Fibroblast of skin of left quadriceps (primary cell): ENCODE measurements at places on chromosomes 1 and 21.

GRCh38 chr1:104018922-104019674 is 269.4 kb downstream of the AMY1C start:
- no peak for DNase-seq

- no peak for DNase-seq
Measured at GRCh38 chr1:172453153-172453545, 9.3 kb upstream of the PIGC start.

DNA sequence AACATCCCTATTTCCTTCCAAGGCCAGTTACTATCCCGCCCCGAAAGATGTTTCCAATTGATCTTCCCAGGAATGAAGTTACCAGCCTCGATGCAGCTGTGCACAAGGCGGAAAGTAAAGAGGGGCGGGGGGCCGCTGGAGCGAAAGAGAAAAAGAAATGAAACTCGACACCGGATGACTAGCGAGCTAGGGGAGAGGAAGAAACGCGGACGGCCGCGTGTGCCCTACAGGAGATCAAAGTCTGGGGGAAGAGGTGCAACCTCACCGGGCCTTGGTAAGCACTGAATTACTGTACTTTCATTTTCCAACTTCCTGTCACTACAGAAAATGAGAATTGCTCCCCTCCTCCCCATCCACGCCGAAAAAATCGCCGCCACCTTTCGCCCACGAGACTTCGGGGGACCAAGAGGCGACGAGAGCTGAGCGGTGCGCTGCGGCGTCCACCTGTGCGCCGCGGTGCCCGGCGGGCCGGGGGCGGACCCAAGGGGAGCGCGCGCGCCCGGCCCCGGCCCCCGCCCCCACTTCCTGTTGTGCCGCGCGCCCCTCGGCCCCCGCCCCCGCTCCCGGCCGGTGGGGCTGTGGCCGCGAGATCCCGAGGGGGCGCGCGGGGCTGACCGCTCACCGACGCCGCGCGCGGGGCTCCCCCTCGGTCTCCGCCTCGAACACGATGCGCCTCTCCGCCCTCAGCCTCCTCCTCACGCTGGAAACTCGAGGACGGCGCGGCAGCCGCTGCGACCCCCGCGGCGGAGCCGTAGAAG is 622 bp downstream of the ELK4 start:
- DNase-seq = peak; percentile 54

GRCh38 chr1:233897325-233898162 is 6.9 kb upstream of the SLC35F3 start:
- no peak for DNase-seq

DNA sequence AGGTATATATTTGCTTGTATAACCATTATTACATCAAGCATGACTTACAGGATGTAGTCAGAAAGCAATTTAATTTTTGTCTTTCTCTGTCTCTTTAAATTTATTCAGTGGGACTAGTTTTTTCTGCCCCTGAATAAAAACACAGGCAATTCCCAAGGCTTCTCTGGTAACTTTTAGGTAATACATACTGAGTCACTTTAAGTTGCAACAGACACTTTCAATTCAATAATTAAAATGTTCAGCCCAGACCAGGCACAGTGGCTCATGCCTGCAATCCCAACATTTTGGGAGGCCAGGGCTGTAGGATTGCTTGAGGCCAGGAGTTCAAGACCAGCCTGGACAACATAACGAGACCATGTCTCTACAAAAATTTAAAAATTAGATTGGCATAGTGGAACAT is 12.3 kb downstream of the SLC44A3 start:
- DNase-seq = no peak

- no peak for DNase-seq
Measured at GRCh38 chr1:19443326-19443725, 42.0 kb downstream of the CAPZB start.

- no peak for DNase-seq
Measured at GRCh38 chr1:1761504-1762376, 16.5 kb downstream of the NADK start.

DNA sequence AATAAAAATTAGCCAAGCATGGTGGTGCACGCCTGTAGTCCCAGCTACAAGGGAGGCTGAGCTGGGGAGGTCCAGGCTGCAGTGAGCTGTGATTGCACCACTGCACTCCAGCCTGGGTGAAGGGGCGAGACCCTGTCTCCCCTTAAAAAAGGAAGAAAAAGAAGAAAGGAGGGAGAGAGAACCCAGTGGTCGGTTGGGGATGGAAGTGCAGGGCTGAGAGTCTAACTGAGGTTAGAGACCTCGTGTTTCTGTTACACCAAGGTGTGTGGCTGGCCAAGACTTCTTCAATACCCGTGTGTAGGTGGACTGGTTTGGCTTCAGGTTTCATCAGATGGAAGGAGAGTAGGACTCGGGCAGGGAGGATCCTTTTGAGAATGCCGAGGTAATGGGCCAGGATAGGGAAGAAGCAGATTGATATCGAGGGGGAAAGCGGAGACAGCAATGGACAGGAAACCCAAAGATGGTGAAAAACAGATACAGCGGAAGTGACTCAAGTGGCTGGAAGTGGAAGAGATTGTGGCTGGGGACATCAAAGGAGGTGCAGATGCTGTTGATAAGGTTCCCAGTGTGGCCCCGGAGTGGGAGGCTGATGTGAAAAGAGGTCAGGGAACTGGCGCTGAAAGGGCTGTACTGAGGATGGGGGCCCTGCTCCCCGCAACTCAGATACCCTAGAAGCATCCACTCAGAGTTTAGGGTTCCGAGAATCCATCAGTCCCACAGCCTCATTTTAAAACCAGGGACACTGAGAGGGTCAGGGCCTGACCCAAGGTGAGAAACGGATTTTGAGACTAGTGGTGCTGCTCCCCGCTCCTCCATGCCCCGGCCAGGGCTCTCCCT is 681 bp upstream of the UBXN10 start:
- no peak for DNase-seq

DNA sequence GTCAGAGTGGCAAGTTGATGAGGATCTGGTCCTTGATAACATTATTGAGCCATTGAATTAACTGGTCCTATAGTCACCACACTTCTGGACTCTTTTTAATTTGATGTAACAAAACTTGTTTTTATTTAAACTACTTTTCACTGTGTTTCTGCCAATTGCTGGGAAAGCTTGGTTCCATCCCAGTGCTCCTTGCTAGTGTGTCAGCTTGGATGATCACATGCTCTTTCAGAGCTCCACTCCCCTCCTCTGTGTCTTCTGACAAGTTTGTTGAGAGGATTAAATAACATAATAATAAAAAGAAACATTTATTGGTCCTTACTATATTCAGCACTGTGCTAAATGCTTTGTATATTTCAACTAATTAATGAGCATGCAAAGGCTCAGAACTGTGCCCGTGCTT is 448.5 kb upstream of the B3GALT2 start:
- DNase-seq = no peak

GRCh38 chr1:26019641-26020315 is 1.8 kb upstream of the EXTL1 start:
- no peak for DNase-seq

GRCh38 chr1:180931529-180931928 is 18.8 kb downstream of the KIAA1614 start:
- DNase-seq = no peak

- no peak for DNase-seq
Measured at GRCh38 chr1:15304708-15305467, 57.9 kb downstream of the FHAD1 start.

- DNase-seq = no peak
Measured at GRCh38 chr1:229411434-229412055, 22.3 kb downstream of the ACTA1 start.

DNA sequence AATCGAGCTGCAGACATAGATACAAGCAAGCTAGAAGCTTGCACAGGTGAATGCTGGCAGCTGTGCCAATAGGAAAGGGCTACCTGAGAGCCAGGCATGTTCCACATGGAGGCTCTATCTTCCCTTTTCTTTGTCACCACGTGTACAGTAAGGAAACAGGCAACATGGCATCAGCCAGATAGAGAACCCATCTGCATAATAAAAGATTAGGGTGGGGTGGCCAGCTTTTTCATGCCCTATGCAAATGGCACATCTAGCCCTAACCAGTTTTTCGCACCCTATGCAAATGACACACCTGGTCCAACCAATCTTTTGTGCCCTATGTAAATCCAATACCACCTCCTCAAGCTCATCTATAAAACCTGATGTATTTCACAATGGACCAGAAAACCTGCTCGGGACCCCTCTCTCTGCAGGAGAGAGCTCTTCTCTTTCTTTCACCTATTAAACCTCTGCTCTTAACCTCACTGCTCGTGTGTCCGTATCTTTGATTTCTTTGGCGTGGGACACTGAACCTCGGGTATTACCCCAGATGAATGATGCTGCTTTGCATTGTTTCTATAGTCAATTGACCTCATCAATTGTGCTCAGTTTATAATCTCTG is 93.9 kb downstream of the SLC30A10 start:
- no peak for DNase-seq

DNA sequence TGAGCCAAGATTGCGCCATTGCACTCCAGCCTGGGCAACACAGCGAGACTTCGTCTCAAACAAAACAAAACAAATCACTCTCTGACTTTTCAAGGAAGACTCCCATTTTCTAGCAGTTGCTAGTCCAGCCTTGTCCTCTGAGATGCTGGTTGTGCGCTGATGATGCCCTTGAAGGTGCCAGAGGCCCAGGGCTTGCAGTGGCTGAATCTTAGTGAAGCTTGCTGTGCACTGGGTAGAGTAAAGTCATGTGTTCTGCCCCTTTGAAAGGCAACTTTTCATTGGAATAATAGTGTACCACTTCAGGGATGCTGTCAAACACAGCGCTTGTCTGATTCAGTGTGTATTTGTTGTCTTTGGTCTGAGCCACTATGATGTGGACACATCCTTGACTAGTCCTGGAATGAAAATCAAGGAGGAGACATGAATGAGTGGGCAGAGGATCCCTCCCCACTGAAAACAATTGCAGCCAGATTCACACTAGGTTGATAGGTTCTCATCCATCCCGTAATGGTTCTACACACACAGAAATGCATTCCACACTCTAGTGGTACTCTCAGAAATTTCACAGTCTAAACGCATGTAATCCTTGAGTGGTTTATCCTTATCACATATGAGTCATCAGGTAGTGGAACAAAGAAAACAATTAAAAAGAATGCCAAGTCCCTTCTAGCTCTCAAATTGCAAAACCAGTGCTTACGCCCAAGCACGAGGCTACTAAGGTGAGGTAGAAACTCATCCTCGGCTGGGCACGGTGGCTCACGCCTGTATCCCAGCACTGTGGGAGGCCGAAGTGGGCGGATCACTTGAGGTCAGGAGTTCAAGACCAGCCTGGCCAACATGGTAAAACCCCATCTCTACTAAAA is 17.8 kb upstream of the TDRD10 start:
- no peak for DNase-seq

DNA sequence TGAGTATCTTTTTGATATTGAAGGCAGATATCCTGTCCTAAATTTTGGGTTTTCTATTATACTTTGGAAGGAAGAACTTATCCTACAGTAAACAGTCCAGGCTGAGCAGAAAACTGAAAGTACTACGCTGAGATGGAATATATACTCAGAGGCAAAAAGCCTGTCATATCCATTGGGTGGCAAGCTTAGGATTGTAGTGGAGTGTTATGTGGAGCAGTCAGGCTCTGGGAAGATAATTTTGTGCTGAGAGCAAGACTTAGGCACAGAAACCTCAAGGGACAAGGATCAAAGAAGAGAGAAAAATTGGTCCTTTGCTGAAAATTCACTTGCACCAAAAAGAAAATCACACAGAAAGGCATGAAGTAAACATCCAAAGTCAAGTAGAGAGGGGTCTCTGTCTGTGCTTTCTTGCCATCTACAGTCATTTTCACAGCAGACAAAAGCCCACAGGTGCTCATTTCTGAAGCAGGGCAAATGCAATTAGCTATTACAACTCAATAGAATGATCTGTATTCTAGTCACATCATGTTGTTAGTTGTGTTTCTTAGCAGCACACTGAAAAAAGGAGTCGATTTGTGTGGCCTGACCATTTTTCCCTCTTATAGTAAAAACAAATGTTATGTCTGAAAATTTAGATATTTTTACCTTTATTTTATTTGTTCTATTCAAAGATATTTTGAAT is 38.5 kb downstream of the CRB1 start:
- DNase-seq = no peak

DNA sequence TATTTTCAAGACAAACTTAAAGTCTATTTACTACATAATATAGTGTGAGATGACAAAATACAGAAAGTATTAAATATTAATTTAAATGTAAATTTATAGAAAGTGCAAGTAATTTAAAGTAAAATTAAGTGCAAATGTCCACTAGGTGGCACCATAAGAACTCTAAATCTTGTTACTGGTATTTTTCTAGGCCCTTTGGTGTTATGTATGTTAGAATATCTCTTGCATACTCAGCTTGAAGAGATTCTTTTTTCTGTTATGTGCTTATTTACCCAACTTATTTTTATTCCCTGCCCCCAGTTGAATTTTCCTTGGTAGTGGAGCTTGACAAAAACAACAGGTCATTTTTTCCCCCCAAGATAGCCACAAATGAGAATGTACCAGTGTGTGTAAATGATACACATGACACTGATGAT is 71.5 kb downstream of the RPS6KC1 start:
- DNase-seq = no peak

- DNase-seq = no peak
Measured at GRCh38 chr1:204455063-204455830, 39.4 kb downstream of the PIK3C2B start.

- DNase-seq = no peak
Measured at GRCh38 chr1:117594261-117594990, 11.4 kb upstream of the TENT5C start.

- DNase-seq = peak; percentile 63
Measured at GRCh38 chr1:70071601-70072000, 133.8 kb downstream of the LRRC40 start.

GRCh38 chr1:166616206-166616605 is 223.1 kb upstream of the POGK start:
- no peak for DNase-seq

DNA sequence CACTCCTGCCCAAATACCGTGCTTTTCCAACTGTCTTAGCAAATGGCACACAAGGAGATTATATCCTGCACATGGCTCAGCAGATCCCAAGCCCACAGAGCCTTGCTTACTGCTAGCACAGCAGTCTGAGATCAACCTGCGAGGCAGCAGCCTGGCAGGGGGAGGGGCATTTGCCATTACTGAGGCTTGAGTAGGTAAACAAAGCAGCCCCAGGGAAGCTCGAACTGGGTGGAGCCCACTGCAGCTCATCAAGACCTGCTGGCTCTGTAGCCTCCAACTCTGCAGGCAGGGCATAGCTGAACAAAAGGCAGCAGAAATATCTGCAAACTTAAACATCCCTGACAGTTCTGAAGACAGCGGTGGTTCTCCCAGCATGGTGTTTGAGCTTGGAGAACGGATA is 70.1 kb upstream of the PTBP2 start:
- DNase-seq = no peak

- DNase-seq = peak; percentile 15
Measured at GRCh38 chr1:84271441-84272151, 29.9 kb upstream of the SAMD13 start.

GRCh38 chr21:45818904-45819285 is 162.7 kb upstream of the COL6A1 start:
- DNase-seq = peak; percentile 63

- no peak for DNase-seq
Measured at GRCh38 chr1:145988773-145989172, 7.6 kb downstream of the TXNIP start.

DNA sequence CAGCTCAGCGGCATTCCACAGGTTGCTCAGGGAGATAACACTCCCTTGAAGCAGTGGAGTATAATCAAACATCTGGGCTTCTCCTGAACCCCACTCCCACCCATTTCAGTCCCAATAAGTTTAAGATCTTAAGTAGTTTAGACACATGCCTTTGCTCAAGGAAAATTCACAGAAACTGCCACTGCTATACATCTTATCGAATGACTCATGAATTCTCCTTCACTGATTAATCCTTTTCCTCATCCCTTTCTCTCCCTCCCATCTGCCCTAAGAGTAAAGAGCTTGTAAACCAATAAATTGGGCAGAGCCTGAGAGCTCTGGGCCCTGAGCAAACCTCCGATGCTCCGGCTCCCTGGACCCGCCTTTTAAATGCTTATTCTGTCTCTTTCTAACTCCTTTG is 10.2 kb downstream of the VN1R5 start:
- DNase-seq = no peak
